OCI-LY7 (cell line): ENCODE measurements at places on chromosomes 7 and 10.

- DNase-seq = peak; percentile 41
Measured at GRCh38 chr7:45890902-45891461, 2.7 kb downstream of the IGFBP1 start.

DNA sequence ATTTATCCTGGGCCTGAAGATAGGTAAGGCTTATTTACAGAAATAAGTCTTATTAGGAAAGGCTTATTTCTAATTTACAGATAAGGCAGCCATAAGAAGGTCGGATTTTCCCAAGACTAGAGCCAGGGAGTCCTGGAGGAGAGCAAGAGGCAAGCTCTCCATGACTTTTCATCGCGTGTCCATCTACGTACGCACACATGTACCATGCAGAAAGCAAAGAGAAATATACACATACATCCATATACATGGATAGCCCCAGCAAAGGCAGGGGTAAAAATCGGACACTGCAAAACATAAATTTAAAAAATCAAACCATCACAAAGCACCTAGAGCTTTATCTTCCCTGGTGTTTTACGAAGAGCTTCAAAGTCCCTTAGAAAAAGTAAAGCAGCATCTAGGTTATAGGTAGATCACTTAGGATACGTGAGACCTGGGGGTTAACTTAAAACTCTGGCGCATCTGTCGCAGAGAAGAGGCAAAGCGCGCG, 25.8 kb upstream of the ZRANB1 start:
- DNase-seq = peak; percentile 22

DNA sequence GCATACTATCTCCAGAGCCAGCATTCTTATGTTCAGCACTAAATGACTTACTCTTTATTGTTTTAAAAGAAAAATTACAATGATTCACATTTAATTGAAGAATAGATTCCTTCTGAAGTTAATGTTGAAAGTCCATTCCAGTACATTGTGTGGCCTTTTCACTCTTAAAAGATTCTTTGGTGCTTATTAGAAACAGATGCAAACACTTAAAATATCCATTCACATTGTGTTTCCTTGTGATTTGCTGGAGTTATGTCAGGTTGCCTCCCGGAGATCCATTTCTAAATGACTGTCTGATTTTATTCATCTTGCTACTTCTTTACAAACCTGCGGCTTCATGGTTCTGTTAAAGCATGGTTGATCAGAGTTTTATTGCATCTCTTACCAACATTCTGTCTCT, 152.8 kb downstream of the FOXP2 start:
- no peak for DNase-seq

DNA sequence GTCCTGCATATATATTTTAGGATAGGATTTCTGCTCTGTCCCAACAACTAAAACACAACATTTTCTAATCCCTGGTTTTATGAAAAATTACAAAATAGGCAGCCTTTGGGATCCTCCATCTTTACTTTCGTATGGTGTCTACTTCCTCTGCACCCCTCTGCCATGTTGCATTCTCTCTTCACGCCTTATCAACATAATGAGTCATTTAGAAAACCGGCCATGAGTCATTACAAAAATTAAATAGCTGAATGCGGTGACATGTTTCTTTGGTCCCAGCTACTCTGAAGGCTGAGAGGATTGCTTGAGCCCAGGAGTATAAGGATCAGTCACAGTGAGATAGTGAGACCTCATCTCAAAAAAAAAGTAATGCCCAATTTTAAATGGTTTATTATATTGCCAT, 148.1 kb upstream of the CELF2 start:
- no peak for DNase-seq

DNA sequence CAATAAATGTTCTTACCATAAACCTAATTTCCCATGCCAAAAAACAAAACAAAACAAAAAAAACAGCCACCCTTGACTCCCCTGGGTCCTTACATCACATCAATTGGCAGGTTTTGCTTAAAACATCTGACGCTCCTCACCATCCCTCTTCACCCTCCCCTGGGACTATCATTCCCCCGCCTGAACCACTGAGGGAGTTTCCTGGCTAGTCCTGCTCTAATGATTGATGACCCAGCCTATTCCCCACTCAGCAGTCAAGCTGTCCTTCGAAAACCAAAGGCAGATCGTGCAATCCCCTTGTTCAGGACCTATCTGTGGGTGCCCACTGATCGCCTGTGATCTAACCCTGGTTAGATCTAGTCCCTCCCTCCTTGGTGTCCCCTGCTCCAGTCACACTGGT, 11.2 kb upstream of the FRMPD2 start:
- DNase-seq = no peak

GRCh38 chr10:70679498-70679897, 7.2 kb downstream of the ADAMTS14 start:
- no peak for DNase-seq

GRCh38 chr10:31318382-31318853, 598 bp upstream of the ZEB1 start:
- peak; percentile 89 for DNase-seq

DNA sequence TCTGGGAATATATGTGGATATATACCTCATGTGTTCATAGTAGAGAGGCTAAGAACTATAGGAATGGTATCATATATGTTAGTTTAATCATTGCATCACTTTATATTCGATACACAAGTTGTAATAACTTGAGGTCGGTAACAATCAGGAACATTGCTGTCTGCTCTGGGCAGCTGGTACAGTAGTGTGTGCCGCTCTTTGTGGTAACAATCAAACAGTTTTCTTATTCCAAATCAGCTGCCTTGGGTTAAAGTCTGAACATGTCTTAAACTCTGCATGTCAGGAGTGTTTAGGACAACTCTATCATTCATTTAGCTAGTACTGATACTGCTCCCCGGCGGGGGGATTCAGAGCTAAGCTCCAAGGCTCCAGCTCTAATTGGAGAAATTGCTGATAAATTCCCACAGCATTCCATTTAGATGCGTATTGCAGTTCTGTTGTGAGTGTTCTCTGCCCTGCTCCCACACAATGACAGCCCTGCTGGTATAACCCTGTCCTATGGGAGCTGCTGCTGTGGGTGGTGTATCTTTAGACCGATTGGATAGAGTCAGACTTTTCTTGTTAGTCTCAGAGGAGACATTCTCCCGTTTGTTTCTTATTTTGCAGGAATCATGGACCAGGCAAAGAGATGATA, 707.5 kb upstream of the FZD8 start:
- no peak for DNase-seq

GRCh38 chr7:138238734-138239659, 162.7 kb downstream of the AKR1D1 start:
- DNase-seq = no peak

- DNase-seq = no peak
Measured at GRCh38 chr7:33979807-33980355, 74.5 kb downstream of the BMPER start.

- DNase-seq = no peak
Measured at GRCh38 chr7:134031835-134032617, 95.1 kb upstream of the LRGUK start.
